ENCODE measurements at places on chromosomes 13 and 19.

GRCh38 chr13:91644806-91645205 lies 246.4 kb downstream of the GPC5 start:
- no peak for DNase-seq

DNA sequence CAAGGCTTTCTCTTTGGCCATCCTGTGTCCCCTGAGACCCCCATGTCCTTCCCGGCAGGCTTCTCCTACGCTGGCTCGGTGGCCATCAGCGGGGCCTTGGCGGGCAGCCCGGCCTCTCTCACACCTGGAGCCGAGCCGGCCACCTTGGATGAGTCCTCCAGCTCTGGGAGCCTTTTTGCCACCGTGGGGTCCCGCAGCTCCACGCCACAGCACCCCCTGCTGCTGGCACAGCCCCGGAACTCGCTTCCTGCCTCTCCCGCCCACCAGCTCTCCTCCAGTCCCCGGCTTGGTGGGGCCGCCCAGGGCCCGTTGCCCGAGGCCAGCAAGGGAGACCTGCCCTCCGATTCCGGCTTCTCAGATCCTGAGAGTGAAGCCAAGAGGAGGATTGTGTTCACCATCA lies 14.2 kb downstream of the PLEKHJ1 start:
- no peak for DNase-seq

- no peak for DNase-seq
Observed at GRCh38 chr19:1163283-1163933, 10.7 kb downstream of the SBNO2 start.

DNA sequence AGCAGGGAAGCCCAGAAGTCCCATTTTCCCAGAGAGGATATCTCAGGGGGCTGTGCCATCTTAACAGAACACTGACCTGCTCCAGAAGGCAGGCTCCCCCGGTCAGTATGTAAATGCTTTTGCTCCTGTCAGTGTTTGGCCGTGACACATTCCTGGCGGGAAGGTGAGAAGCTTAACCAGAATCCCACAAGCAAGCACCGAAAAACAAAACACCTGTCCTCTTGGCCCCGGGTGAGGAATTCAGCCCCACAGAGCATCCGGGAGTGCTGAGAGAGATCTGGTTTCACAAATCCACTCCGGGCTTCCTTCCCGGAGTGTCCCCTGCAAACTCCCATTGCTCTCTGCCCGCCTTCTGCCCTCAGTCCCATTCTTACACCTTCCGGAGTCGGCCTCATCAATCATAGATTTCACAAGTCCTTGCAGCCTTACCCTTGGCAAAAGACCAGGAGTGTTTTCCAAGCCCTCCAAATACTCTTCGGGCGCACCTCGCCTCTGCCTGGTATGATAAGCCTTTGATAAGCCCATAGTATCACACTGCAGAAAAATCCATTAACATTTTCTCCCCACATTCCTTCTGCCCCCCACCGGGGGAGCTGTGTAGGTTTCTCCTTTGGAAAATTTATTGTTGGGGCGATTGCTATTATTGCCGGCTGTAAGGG lies 12.2 kb downstream of the TPM4 start:
- DNase-seq = no peak

DNA sequence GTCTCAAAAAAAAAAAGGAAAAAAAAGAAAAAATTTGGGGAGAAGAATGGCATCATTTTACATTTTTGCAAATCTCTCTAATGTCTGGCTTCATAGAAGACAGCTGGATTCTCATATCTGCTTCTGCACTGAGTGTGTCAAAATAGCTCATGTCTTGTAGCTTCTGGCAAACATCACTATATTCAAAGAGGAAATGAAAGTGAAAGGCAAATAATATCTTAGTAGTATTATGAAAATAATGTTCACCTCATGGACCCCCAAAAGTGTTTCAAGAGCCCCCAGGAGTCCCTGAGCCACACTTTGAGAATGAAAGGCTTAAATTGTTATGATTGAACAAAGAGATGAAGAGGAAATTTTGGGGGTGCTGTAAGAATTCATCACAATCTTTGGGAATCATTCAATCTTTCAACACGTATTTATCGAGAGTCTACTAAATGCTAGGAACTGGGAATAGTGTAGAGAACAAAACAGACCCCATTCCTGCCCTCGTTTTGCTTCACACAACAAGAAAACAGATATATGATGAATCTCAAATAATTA lies 1.2 kb upstream of the SLC6A16 start:
- DNase-seq = no peak

- DNase-seq = no peak
Observed at GRCh38 chr19:49710372-49710951, 19.5 kb downstream of the CPT1C start.

DNA sequence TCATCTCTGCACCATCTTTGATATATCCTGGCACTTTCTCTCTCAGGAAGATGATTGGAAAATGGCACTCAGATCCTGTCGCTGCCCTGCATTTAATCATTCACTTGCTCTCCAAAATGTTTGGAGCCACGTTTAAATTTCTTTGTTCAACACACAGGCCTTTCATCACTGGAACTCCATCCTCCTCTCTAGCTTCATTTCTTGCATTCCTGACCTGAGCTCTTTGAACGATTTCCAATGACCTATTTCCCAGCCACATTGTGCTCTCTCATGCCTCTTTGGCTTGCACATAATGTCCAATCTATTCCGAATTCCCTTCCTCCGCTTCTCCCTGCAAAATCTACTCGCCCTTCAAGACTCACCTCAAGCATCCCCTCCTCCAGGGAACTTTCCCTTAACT lies 287.4 kb upstream of the NBEA start:
- no peak for DNase-seq

DNA sequence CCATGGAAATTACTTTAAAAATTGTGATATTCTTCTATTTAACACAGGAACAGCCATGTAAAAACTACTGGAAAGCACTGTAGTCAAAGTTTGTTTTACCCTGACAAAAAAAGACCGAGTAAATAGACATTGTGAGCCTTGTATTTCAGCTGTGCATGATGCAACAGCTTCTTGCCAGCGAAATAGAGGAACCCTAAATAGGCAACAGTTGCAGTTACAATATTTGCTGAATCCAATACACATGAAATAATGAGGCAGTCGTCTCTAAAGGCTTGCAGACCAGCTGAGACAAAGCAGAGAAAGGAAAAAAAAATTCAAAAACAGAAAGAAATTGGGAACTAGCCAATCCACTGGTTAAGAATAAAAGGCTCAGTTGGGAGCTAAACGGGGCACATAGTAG lies 1001.1 kb downstream of the OLFM4 start:
- no peak for DNase-seq

DNA sequence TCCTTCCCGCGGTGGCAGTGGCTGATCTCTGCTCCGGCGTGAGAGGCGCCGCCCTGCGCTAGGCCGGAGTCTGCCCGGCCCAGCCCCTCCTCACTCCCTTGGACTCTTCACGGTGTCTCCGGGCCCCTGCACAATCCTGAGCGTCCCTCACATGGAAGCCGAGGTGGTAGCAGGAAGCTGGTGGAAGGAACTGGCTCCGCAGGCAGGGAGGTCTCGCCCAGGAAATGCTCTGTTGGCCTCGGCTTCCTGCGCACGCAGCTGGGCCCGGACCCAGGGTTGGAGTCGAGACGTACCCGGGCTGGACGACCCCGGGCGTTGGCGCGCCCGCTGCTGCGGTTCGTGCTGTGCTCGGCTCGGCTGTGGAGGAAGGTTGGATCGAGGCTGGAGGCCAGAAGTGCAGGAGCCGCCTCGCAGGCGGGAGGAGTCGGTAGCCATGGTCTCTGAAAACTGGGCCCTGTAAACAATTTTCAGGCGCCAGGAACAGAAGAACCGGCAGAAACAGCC lies 46.3 kb downstream of the ZNF724 start:
- DNase-seq = no peak

DNA sequence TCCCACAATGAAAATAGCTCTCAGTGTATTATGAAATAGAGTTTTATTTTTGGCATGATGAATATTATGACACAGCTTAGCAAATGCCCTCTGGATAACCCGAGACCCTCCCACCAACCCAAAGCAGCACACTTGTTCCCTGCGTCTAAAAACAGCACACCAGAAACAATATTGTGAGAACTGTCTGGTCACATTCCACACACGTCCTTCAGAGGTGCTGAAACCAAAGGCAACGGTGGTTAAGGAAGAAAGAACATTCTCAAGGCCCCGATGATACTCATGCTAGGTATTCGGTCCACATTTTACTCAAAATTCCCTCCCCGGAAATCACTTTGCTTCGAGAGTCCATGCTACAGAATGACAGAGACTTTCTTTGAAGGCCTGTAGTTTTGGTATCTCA lies 156.7 kb downstream of the SLC7A1 start:
- DNase-seq = no peak

DNA sequence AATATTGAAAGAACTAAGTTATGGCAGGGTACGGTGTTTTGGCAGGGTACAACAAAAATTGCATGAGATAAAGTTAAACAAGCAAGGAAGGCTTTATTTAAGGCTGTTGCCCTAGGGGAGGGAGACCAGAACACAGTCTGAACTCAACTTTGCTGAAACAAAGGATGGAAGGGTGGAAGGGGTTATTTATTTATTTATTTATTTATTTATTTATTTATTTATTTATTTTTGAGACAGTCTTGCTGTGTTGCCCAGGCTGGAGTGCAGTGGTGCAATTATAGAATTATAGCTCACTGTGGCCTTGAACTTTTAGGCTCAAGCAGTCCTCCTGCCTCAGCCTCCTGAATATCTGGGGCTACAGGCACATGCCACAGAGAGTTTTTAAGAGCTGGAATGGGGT lies 75.9 kb downstream of the HS6ST3 start:
- DNase-seq = no peak

GRCh38 chr13:34826432-34826831 lies 115.6 kb upstream of the NBEA start:
- DNase-seq = no peak

- DNase-seq = no peak
Observed at GRCh38 chr13:26780411-26780810, 19.8 kb upstream of the GPR12 start.

DNA sequence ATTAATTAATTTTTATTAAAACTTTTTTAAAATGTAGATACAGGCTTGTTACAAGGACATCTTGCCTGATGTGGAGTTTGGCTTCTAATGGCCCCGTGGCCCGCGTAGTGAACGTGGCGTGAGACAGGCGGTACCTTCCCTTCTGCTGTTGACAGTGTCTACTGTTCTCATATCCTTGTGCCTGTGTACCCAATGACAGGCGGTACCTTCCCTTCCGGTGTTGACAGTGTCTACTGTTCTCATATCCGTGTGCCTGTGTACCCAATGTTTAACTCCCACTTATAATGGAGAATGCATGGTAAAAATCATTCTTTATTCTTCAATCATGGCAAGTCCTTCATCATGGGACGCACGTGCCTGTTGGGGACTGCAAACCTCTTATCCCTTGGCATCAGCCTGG lies 79.1 kb upstream of the ZNF835 start:
- DNase-seq = no peak

DNA sequence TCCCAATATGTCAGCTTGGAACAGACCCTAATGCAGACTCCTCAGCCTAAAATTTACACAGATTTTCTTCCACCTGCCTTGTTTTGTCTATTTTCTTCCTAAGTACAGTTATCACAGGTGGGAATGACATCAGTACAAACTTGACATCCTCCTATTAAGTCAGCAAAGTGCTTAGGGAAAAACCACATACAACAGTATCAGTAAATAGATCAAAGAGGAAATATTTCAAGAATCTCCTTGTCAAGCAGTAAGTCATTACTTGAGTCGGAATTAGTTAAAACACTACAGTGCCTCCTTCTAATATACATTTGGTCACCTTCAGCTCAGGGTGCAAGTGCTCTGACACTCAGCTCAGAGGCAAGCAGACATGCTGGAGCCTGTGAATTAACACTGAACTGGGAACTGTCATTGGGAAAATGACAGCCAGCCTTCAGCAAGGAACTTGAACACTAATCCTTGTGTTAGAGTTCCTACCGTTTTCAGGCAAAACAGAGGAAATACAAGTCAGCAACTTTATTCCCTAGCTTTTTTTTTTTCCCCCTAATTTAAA lies 394.3 kb upstream of the HTR2A start:
- DNase-seq = no peak

GRCh38 chr19:27618006-27618405 lies 1594.9 kb downstream of the UQCRFS1 start:
- DNase-seq = no peak

GRCh38 chr13:53501387-53501786 lies 472.8 kb downstream of the OLFM4 start:
- no peak for DNase-seq

DNA sequence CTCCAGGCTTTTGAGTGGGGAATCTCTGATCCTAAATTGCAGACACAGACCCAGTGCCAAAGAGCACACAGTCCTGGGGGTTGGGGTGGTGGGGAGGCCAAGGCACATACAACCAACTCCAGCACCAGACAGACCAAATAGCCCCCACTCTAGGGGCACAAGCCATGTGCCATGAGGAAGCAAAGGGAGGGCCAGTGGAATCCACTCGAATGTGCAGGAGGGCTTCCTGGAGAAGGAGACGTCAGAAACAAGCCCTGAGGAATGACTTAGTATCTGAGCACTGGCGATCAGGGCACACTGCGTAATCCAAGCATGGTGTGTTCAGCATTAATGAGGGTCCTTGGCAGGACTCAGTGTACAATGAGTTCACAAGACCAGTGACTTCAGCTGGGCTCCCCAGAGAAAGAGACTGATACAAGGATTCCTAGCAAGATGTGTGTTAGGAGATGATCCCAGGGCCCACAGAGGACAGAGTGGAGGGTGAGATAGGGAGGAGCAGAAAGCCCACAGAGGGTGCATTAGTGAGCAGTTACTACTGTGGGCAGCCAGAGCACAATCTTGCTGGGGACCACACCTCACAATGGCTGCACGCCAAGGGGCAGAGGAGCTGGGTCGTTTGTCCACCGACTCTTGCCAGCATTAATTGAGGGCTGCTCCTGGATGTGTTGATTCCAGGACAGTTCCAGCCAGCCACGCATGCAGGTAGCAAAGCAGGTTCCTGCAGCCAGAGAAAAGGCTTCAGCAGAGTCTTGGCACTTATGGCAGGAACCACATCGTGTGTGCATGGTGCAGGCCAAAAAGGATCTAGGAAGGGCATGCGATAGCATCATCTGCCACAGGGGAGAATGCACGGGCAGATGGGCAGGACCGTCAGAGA lies 152.6 kb upstream of the VSTM2B start:
- no peak for DNase-seq

DNA sequence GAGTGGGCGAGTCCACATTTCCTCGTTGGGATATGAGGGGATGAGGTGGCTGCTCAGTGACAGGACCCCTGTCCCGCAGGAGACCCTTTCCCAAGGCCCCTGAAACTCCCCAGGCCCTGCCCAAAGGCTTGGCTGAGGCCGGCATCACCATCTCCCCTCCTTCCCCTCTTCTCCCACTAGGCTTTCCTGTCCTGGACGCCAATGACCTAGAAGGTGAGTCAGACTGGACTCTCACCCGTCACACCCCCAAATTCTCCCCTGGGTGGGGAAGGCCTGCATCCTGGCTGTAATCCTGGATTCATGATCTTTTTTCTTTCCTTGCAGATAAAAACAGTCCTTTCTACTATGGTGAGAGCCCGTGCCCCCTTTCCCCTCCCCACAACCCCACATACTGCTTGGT lies 5.3 kb downstream of the FXYD3 start:
- no peak for DNase-seq

GRCh38 chr13:112859817-112860190 lies 109.2 kb upstream of the MCF2L start:
- no peak for DNase-seq

- no peak for DNase-seq
Observed at GRCh38 chr13:67045357-67045756, 184.8 kb downstream of the PCDH9 start.

GRCh38 chr19:35419046-35419445 lies 29.0 kb upstream of the FFAR2 start:
- no peak for DNase-seq

- no peak for DNase-seq
Observed at GRCh38 chr19:13255719-13256059, 105.5 kb downstream of the IER2 start.

GRCh38 chr19:7196763-7197118 lies 97.5 kb downstream of the INSR start:
- DNase-seq = no peak

- DNase-seq = peak; percentile 46
Observed at GRCh38 chr19:14072535-14073260, at the start of gene MISP3. Gene MISP3 (plus strand): TSS chr19:14072786. CDS start chr19:14073310, 524 bp downstream.

All from activated naive CD4-positive, alpha-beta T cell treated with Interleukin-2 at 50 U/mL for 16 hours (primary cell).